ENCODE measurements at places on chromosomes 12 and 14.

DNA sequence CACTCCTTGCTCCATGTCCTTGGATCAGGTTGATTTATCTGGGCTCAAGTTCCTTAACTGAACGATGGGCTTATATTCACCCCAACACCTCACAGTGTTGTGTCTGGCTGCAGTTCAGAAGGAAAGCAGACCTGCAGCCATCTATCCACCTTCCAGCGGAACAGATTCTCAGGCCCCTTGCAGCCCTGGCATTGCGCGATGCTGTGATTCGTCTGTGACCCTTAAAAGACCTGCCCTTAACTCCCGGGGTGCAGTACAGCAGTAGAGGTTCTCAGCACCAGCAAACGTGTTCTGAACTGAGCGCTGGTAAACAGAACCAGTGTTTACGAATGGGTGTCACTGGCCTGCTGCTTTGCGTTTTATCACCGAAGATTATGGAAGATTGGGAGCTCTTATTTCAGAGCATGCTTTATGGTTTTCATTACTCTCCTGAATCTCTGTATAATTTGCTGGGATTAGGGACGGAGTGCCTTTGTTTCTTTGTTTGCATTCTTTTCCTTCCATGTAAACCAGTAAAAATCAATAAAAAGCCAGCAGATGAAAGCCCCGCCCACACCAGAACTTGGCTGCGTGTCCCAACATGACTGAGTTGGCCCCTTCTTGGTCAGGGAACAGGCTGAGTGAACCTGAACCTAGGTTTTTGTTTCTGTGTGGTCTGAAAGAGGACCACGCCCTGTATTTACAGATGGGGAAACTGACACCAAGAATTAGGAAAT is 286.7 kb upstream of the CRY1 start:
- peak; percentile 27 for DNase-seq

GRCh38 chr14:93691042-93691780 is 97.1 kb downstream of the PRIMA1 start:
- no peak for DNase-seq

DNA sequence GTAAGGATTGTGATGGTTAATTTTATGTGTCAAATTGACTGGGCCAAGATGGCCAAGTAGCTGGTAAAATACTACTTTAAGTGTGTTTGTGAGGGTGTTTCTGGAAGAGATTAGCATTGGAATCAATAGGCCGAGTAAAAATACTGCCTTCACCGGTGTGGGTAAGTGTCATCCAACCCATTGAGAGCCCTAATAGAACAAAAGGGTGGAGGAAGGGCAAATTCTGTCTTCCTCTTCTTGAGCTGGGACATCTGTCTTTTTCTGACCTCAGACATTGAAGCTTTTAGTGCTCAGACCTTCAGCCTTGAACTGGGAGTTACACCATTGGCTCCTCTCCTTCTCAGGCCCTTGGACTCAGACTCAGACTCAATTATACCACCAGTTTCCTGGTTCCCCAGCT is 8.0 kb upstream of the ETV6 start:
- no peak for DNase-seq

DNA sequence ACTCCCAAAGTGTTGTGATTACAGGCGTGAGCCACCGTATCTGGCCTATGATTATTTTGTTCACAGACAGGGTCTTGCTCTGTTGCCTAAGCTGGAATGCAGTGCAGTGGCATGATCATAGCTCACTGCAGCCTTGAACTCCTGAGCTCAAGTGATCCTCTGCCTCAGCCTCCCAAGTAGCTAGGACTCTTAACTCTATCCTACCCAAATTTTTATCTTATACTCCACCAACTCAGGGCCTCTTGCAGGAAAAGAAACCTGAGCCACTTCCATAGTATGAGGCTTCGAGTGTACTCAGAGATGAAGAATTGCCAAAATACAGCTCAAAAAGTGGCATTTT is 828 bp downstream of the MMAB start:
- no peak for DNase-seq

DNA sequence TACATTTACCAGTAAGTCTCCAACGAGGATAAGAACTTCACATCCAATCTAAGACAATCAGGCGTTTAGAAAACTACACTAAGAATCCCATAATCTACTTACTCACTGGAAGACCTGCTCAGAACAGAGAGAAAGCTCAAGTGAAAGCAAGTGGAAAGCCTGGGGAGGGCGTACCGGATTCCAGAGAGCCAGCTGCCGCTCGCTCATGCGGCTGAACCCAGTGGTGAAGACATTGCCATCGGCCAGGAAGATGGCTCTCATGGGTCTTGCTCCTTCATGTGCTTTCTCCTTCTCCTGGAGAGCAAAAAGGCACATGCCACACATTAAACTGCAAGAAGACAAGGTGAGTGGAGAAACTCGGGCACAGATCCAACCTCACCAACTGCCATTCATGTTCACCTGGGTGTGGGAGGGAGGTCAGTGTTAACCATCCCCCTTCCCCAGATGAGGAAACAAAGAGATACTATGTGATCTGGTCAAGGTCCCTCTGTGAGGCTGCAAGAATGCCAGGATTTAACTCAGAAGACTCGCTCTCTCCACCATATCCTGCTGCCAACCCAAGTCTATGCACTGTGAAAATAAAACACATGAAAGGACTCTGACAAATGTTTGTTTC is 23.5 kb upstream of the SELPLG start:
- DNase-seq: no peak

GRCh38 chr12:11134305-11134704 is at the start of gene TAS2R30:
TSS of gene TAS2R30 (minus strand) at chr12:11134644. CDS start at chr12:11134244, 400 bp downstream.
- DNase-seq: no peak

DNA sequence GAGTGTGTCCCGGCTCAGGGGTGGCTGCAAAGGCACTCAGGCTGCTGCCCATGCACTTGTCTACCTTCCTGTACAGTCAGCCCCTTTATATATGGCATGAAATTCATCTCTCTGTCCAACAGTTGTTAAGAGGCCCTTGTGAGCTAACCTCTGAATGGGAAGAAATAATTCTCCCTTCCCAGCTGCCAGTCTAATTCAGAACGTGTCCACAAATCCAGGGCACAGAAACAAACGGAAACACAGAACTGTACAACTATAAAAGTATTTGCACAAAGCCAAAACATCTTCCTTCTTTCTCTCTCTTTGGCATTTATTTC is 849 bp downstream of the KRT5 start:
- DNase-seq: no peak

DNA sequence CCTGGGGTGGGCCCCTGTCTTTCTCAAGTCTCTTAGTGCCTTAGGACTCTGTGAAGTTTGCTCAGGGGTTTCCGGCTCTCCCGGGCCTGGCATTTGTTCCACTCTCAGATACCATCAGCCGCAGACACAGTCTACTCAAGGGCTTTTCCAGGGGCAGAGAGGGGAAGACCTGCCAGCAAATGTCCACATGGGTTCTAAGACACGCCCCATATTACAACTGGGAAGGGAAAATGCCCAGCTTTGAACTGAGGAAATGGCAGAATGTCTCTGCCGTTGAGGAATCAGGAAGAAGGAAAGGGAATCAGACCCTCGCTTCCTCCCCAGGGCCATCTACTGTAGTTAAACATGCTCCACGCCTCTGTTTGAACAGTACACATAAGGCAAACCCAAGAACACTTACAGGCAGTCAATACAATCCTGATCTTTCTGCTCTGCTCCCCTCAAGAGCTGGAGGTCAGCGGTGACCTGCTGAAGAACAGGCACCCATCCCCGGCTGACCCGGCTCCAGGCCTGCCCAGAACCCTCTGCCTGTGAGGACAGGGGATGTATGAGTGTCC is 7.9 kb downstream of the CCDC85C start:
- DNase-seq: no peak

DNA sequence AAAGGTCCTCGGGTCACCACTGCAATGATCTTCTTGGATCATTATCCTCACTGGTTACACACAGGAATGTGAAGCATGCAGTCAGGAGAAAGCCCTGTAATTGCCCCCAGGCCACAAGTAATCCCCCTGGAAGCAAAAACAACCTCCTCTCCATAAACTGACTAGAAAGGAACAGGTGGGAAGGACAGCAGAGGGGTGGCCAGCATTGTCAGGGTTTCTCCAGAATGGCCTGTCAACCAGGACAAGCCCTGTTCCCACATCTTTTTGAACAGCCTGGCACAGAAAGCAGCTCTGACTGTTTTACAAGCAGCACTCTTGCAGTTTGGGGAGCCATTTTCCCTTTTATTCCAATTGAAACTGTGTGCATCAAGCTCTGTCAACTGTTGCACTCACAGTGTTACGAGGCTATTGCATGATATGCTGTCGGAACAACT is 36.1 kb downstream of the TMCC3 start:
- no peak for DNase-seq
